Colonic mucosa (tissue), 4 donors: ENCODE measurements at places on chromosomes 12 and 14. TPM values are rescaled to one million over a fixed set of nuclear protein-coding genes. Genes with fewer than 3 reads are reported as not detected.
A peak's percentile ranks its signal among the peaks of the same experiment; 100 is the strongest.

TMEM179 gene
- total RNA-seq, result 0.69 TPM

- no peak for DNase-seq
- H3K27me3 ChIP-seq, result no peaks in the 10 kb centered on the region
- H3K27ac ChIP-seq, result no peak overlapping the region
- no peak overlapping the region for H3K4me3 ChIP-seq
- H3K4me1 ChIP-seq, result no peaks in the 10 kb centered on the region
- H3K36me3 ChIP-seq, result no peaks in the 10 kb centered on the region
These were observed 18.2 kb upstream of the FAM222A start for GRCh38 chr12:109695416-109695815.

GRCh38 chr12:105671720-105672119 lies 341.2 kb downstream of the C12orf75 start:
- no peaks in the 10 kb centered on the region for H3K27me3 ChIP-seq
- H3K27ac ChIP-seq, result no peak overlapping the region
- no peaks in the 10 kb centered on the region for H3K4me1 ChIP-seq
- no peak overlapping the region for H3K4me3 ChIP-seq
- H3K36me3 ChIP-seq, result no peaks in the 10 kb centered on the region

DNA sequence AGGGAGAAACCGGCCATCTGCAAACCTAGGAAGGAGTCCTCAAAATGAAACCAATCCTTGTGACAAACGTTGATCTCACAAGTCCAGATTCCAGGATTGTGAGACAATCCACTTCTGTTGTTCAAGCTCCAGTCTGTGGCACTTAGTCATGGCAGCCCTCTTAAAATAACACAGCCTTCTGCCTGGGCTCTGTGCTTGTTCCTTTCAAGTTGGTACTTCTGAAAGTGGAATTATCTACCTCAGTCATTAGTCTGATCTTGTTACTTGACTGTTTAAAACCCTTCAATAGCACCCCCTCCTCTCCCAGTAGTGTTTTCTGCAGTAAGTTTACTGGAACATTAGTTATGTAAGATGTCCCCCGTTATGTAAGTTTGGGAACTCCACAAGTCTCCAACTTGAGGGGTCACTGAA lies 111.0 kb upstream of the HIF1A start:
- no peak for DNase-seq
- H3K4me3 ChIP-seq, result no peak overlapping the region
- no peaks in the 10 kb centered on the region for H3K27me3 ChIP-seq
- no peaks in the 10 kb centered on the region for H3K4me1 ChIP-seq
- H3K27ac ChIP-seq, result no peak overlapping the region

- no peak for DNase-seq
- H3K4me3 ChIP-seq, result no peak overlapping the region
- H3K4me1 ChIP-seq, result peaks cover 9% of the 10 kb centered on the region
- peak overlapping the region; percentile 46 for H3K27ac ChIP-seq
- no peaks in the 10 kb centered on the region for H3K36me3 ChIP-seq
These were observed 6.6 kb upstream of the ACADS start for GRCh38 chr12:120719072-120719471.

SLC8A3 gene
- 0.40 TPM for total RNA-seq

GRCh38 chr14:85421186-85421877 lies 108.6 kb upstream of the FLRT2 start:
- DNase-seq, result no peak
- no peaks in the 10 kb centered on the region for H3K4me1 ChIP-seq
- no peaks in the 10 kb centered on the region for H3K27me3 ChIP-seq
- H3K27ac ChIP-seq, result no peak overlapping the region
- H3K36me3 ChIP-seq, result no peaks in the 10 kb centered on the region

GPR65 gene
- total RNA-seq, result 1.2 TPM
